Right lung (tissue), 10 donors: ENCODE measurements at places on chromosomes 11 and 22. TPM values are rescaled to one million over a fixed set of nuclear protein-coding genes. Genes with fewer than 3 reads are reported as not detected.
A peak's percentile ranks its signal among the peaks of the same experiment; 100 is the strongest.

CEND1 gene
- polyA plus RNA-seq: 0.18 TPM

GRCh38 chr22:31661851-31662667, at the start of gene PISD:
PISD (minus strand) TSS chr22:31662215; CDS start chr22:31662208, 7 bp downstream.
- peak; percentile 94 for DNase-seq

AQP11 gene
- 2.2 TPM for polyA plus RNA-seq

CD3G gene
- 0.45 TPM for polyA plus RNA-seq
